ENCODE measurements at places on chromosomes 16 and 17.
A peak's percentile ranks its signal among the peaks of the same experiment; 100 is the strongest.

DNA sequence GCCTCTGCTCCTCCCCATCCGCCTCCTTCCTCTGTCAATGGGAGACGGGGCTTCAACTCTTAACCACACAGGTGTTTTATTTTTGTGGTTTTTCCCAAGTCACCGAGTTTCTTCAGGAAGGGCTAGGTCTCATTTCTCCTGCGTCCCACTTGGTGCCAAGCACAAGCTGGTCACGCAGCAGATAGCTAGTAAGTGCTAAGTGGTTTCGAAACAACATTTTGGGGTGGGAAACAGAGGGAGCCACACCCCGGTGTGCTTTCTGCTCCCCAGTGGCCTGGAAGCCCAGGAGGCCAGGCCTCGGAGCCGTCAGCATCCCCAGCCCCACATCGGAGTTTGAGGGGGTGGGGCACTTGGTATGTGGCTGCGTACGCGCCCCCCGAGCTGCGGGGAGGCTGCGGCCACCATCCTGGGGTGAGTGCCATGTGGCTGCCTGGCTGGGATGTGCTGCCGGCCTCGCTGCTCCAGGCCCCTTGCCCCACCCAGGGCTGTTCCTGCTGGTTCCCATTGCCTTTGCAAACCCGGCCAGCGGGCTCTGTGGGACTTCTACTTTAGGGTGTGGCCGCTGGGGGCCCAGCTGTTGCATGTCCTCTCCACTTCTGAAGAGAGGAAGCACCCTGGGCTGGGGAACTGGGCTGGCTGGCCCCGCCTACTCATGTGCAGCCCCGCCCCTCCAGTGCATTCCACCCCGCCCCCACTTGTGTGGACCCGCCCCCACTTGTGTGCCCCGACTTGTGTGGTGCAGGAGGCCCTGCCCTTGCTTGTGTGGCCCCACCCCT, 55.6 kb downstream of the BAIAP2 start:
- DNase-seq = no peak

- DNase-seq = no peak
Observed at GRCh38 chr17:72113751-72114150, 7.1 kb upstream of the SOX9 start.

DNA sequence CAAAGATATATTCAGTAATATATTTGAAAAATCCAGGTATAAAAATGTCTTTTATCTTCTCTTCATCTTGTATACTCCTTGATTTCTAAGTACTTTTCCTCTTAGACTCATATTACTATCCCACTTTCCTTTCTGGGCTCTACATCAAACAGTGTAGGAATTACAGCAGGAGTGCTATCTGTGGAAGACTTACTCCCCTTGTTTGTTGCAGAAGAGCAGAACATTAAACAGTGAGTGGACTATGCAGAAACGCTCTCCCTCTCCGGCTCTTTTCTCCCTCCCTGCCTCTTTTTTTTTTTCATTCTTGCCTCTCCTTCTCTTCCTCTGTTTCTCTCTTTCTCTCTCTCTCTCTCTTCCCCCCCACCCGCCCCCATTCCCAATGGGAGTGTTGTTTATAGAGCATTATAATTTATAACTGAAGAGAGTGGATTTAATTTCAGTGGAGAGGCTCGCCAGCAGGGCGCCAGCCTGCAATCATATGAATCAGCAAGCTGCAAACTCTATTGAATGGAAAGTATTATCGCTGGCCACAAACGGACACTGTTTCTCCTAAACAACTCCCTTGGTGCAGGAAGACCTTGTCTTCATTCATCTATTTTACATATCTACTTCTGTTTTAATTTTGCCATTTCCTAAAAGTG, 242.3 kb upstream of the TBX2 start:
- no peak for DNase-seq

- no peak for DNase-seq
Observed at GRCh38 chr17:81456798-81457197, 55.8 kb downstream of the ACTG1 start.

GRCh38 chr16:50269061-50269705, 2.8 kb downstream of the ADCY7 start:
- DNase-seq = no peak

GRCh38 chr17:50181591-50182560, 16.1 kb downstream of the SGCA start:
- DNase-seq = no peak

DNA sequence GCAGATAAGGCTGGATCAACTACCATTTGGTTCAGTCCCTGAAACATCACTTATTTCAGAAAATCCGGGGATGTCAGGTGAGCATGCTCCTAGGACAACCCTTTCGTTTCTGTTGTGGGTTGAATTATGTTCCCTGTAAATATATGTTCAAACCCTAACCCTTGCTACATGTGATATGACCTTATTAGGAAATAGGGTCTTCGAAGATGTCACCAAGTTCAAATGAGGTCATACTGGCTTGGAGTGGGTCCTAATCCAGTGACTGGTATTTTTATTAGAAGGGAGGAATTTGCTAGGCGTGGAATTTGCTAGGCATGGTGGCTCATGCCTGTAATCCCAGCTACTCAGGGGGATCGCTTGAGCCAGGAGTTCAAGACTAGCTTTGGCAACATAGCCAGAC, 21.3 kb downstream of the SNX20 start:
- DNase-seq = no peak

DNA sequence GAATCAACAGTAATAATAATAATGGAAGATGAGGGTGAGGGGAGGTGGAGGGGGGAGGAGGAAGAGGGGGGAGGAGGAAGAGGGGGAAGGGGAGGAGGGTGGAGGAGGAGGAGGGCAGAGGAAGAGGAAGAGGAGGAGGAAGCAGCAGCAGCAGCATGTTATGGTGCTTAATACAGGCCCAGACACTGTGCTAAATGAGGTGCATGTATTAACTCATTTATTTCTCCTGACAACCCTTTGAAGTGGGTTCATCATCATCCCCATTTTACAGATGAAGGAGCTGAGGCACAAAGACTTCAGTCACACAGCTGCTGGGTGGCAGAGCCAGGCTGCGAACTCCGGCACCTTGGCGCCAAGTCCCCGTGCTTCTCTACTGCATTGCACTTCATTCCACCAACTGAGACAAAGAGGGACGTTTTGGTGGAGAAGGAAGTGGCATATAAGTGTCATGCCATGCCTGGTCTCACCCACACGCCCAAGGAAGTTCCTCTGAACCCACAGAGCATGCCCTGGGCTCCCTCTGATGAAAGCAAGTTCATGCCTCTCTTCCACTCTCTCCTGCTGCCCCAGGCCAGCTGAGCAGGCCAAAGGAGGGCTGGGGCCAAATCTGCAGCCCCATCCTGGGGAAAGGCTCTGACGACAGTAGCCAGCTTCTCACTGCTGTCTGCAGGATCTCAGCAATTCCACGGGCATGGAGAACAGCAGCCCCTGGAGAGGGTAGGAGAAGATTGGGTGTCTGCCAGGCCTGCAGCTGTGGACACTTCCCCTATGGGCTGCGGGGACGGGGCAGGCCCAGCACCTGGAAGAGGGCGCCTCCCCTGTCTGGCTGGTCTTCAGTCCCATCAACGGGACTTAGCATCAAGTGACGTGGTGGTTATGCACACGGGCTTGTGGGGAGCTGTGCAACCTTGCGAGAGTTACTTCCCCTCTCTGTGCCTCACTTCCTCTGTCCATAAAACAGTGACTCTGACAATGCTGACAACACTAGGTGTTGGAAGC, 21.8 kb downstream of the XYLT1 start:
- no peak for DNase-seq

DNA sequence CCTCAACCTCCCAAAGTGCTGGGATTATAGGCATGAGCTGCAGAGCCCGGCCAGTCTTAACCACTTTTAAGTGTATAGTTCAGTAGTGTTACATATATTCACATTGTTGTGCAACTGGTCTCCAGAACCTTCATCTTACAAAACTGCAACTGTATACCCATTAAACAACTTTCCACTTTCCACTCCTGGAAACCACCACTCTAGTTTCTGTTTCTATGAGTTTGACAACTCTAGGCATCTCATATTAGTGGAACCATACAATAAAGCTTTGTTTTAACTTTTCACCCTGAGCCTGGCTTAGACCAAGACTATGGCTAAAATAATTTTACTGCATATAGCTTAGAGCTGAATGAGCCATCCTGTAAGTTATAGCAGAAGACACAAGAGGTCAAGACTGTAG, 108.0 kb upstream of the GOT2 start:
- no peak for DNase-seq

DNA sequence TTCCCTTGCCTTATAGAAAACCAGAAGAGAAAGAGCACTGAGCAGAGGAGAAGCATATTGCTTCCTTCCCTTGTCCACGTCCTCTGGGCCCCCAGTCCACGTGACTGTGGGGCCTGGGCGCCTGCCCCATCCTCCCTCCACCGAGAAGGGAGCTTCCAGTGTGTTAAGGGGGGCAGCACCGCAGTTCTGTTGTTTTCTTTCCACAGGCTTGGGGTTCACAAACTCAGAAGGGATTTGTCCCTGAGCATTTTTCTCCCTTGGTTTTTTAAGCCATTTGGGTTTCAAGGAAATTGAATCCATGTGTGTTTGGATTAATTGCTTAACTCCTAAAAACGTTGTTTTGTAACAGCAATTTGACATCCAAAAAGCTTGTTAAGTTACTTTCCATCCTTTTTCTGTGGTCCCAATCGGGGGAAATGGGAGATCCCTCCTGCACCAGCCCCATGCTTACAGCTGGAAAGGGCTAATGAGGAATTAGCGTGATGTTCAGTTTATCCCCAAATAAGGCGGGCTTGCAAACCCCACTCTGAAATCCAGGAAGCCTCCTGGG, 347.5 kb upstream of the TNRC6C start:
- no peak for DNase-seq

DNA sequence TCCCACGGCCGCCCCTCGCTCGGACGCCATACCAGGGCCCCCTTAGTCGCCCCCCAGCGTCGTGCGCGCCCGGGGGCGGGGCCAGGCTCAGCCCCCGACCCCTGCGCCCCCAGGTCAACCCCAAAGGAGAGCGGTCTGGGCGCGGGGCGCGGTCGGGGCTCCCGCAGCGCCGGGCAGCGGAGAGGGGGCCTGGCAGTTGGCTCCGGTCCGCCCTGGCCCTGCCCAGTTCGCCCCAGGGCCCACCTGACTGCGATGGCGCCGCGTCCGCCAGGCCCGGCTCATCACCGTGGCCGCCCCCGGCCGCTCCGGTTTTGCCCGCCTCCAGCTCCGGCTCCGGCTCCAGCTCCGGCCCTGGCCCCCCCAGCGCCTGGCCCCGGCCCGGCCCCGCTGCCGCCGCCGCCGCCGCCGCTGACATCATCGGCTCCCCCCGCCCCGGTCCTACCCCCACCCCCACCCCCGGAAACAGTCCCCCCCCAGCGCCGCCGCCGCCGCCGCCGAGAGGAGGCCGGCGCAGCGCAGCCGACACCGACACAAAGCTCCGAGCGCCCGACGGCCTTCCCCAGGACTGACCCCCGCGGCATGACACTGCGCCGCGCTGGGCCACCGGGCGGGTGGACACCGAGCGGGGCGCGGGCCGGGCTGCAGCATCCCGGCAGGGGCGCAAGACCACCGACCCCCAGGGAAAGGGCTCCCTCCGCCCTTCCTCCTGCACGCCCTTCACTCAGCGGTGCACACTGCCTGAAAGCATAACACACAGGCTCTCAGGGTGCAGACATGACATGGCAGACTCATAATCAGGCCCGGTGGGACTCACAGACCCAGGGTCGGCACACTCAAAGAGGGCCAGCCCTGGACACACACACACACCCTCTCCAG, at the start of gene ZBTB4:
Gene ZBTB4, minus strand, starts transcription at position 419 of the 876 bp plus-strand sequence. CDS start 12,830 bp downstream, outside the sequence.
- peak; percentile 50 for DNase-seq

- DNase-seq = peak; percentile 72
Observed at GRCh38 chr17:59842901-59843652, 49.7 kb downstream of the TUBD1 start.

GRCh38 chr17:72697602-72698146, 394.8 kb downstream of the SLC39A11 start:
- DNase-seq = no peak

DNA sequence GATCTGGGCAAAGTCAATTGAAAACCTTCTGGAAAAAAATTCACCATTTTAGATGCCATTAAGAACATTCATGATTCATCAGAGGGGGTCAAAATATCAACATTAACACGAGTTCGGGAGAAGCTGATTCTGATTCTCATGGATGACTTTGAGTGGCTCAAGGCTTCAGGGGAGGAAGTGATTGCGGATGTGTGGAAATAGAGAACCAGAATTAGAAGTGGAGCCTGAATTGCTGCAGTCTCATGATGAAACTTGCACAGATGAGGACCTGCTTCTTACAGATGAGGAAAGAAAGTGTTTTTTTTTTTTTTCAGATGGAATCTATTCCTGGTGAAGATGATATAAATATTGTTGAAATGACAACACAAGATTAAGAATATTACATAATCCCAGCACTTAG, 12.9 kb downstream of the ITGAX start:
- DNase-seq = no peak

DNA sequence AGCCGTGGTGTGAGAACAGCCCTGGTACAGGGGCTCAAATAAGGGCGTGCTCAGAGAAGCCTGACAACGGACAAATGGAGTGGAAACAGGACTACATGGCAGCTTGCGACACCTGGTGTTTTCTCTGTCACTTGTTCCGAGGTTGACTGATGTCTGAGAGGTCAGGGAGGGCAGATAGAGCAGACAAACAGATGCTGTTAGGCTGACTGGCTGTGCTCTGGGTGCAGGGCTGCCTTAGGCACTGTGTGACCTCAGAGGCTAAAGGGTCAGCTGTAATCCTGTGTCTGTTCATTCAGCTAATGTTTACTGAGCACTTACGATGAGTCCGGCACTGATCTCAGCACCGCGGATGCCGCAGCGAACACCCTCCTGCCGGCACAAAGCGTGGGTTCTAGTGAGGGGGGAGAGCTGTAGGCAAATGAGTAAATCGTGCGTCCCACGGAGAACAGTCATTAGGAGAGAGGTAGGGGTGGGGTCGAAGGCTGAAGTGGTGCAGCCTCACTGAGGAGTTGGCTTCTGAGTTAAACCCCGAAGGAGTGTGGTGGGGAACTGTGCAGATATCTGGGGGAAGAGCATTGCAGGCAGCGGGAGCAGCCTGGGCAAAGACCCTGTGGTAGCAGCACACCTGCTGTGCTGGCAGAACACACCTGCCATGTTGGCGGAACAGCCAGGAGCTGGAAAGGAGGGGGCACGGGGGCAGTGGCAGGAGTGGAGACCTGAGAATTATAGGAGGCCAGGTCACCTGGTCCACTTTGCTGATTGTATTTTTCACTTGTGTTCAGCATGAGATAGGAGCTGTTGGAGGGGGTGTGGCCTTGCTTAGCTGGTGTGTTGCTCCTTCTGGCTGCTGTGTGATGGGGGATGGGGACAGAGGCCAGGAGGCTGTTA, 35.0 kb downstream of the GPT2 start:
- DNase-seq = no peak

- peak; percentile 60 for DNase-seq
Observed at GRCh38 chr17:21119247-21119918, 7.4 kb upstream of the DHRS7B start.

- no peak for DNase-seq
Observed at GRCh38 chr16:9518581-9518980, 427.1 kb downstream of the HAPSTR1 start.

Measured in activated T-cell treated with anti-CD3 and anti-CD28 coated beads for 4 hours (primary cell).